Body of pancreas (tissue), 4 donors: ENCODE measurements at places on chromosomes 12 and 14. TPM values are rescaled to one million over a fixed set of nuclear protein-coding genes. Genes with fewer than 3 reads are reported as not detected.

GRCh38 chr12:100840748-100841147 lies 46.2 kb downstream of the ANO4 start:
- no peak for DNase-seq

DNA sequence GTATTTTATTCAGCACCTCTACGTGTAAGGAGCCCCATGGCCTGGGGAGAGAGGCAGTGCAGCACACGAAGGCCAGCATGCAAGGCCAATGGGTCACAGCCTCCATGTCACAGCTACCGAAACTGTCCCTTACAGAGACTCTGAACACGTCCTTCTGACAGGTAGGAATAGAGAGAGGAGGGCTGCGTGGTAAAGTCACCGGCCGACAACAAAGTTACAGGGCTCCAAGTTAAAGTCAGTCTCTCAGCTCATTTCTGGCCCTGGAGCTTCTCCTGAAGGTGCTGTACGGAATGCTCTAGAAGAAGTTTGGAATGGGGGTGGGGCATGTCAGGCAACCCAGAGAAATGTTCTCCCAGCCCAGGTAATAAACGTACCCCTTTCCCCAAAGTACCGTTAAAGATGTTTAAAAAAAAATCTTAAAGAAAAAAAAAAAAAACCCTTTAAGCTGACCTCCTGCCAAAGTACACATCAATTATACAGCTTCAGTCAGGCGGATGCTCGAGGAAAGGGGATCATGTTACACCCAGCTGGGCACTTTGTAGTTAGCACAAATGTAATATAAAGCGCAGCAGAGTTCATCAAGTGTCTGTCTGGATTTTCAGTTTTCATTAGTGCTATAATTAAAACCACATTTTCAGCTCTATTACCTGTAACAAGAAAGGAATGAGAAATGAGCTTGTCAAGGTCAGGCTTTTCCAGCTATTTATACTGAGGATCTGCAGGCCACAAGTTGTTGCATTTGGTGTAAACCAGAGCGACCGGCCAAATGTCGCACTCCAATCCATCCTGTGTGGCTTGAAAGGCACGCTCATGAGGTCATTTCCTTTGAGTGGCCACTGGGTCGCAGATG lies 53.3 kb upstream of the CDKN3 start:
- DNase-seq = no peak

GRCh38 chr14:74048281-74048680 lies 29.1 kb downstream of the BBOF1 start:
- DNase-seq = no peak

- DNase-seq = no peak
Observed at GRCh38 chr14:50739186-50739585, 71.1 kb upstream of the SAV1 start.

DNA sequence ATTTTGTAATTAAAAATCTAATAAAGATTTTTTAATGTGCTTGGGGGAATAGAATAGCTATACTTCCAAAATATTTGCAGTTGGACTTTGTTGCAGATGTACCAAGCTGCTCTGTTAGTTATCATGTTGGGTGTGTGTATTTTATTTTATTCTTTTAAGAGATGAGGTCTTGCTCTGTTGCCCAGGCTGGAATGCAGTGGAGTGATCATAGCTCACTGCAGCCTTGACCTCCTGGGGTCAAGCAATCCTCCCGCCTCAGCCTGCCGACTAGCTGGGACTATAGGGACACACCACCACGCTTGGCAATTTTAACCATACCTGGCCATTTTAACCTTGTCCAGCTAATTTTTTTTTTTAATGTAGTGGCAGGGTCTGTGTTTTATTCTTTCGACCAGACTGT lies 54.7 kb upstream of the MAP1LC3B2 start:
- no peak for DNase-seq

GRCh38 chr12:6315704-6316597 lies 5.5 kb downstream of the PLEKHG6 start:
- DNase-seq = no peak

Gene SLC15A5
- not detected for total RNA-seq
